NCI-H226 (cell line): ENCODE measurements at places on chromosomes 1 and 21.
A peak's percentile ranks its signal among the peaks of the same experiment; 100 is the strongest.

GRCh38 chr1:17596186-17596585 lies 56.7 kb downstream of the ARHGEF10L start:
- no peak for DNase-seq

DNA sequence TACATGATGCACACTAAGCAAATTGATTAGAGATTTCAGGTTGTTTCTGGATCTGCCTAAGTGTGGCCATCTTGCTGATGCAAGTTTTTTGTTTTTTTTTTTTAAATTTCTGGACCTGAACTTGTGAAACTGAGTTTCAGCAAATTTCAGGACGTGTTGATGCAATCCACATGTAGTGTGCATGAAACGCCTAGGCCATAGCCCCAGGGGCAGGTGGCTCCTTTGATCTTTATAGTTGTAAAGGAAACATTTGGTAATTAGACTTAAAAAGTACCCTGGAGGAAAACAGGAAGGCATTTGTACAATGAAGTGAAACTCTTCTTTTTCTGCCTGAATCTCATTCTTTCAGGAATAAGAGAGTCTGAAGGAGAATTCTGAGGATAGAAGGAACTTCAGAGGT lies 162.2 kb upstream of the LHX8 start:
- DNase-seq = no peak

GRCh38 chr21:30268608-30269197 lies 14.0 kb downstream of the KRTAP24-1 start:
- DNase-seq = no peak

DNA sequence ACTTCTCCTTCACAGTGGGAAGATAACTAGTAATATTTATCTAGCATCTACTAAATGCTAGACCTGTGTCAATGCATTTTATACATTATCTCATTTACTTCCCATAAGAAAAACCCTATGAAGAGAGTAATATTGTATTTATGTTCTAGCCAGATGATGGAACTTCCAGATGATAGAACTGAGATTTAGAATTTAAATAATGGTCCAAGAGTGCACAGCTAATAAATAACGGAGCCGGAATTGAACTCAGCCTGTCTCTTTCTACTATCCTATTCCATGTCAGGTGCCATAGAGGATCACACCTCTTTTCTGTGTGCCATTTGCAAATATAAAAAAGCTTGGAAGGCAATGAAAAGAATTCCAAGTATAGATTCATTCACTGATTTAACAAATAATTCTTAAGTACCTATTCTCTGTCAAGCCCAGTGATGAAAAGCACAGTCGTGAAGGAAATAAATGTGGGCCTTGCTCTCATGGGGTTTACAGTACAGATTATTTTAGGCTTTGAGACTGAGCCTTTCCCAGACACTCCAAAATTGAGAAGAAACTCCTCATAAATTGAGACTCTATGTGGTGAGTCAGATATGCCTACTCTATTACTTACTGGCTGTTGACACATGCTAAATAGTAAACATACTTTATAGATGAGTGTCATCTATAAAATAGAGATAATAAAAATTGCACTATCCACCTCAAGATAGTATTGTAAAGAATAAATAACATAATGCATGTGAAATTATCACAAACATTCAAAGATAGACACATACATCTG lies 378.0 kb upstream of the PRMT6 start:
- DNase-seq = no peak

DNA sequence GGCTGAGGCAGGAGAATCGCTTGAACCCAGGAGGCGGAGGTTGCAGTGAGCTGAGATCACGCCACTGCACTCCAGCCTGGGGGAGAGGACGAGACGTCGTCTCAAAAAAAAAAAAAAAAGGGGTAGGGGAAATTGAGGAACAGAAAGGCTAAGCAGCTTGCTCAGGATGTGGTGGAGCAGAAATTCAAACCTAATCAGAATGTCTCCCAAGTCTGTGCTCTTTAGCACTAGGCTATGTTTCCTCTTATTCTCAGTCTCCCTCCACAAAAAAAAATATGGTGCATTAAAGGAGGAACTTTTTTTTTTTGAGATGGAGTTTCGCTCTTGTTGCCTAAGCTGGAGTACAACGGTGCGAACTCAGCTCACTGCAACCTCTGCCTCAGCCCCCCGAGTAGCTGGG lies 114.2 kb downstream of the SLC16A1 start:
- no peak for DNase-seq

- DNase-seq = no peak
Measured at GRCh38 chr21:28590676-28591075, 402.0 kb downstream of the LTN1 start.

- DNase-seq = no peak
Measured at GRCh38 chr1:111965781-111966443, 23.6 kb downstream of the KCND3 start.

- no peak for DNase-seq
Measured at GRCh38 chr21:38938343-38938742, 132.6 kb downstream of the ETS2 start.

DNA sequence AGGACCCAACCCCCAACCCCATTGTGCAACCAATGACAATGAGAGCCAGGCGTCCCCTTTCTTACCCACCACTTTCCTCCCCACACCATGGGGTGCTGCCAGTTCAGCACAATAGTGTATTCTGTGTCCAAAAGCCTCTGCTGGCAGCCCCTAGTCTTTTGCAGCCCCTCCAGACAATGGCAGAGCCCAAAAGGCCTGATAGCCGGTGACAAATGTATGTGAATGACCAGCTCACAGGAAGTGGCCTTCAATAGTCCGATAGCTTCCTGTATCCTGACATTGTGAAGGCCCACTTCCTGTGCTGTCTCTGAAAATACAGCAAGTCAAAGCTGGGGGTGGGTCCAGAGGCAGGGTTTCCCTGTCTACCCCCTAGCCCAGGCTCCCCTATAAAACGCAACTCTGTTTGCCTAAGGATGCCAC lies 16.6 kb downstream of the SMIM12 start:
- DNase-seq = no peak

GRCh38 chr1:90486134-90486824 lies 230.8 kb downstream of the BARHL2 start:
- no peak for DNase-seq

GRCh38 chr1:198387587-198387986 lies 152.9 kb downstream of the ATP6V1G3 start:
- DNase-seq = no peak

DNA sequence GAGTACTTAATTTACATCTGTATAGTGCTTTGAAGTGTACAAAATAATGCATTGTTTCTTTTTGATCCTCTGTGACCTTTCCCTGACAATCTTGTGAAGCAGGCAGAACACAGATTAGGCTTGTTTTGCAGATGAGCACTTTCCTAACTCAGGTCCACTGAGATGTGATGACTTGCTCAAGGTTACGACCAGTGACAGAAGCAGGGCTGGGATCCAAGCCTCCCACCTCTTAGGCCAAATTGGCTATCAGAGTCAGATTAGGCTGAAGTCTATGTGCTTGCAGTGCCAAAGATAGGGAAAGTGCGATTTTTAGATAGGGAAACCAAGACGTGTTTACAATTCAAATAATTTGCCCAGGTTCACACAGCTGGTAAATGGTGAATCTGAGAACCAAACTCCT lies 147.3 kb downstream of the OMA1 start:
- DNase-seq = no peak

DNA sequence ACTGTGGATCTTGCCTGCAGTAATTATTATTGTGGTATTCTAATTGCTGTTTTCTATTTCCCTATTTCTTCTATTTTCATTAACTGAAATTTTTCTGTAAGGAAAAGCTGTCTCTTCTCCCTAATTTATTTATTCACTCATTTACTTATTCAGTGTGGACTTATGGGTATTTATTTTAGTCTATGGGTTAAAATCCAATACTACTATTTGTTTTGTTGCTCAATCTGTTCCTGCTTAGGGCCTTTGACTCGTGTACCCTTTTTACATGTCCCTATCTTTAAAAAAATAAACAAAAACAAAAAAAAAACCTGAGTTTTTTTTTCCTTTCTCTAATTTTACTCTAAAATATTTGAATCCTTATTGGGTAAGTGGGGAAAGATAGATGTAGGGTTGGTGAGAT lies 166.2 kb upstream of the IVNS1ABP start:
- DNase-seq = no peak

- no peak for DNase-seq
Measured at GRCh38 chr21:28734522-28735175, 258.0 kb downstream of the LTN1 start.

GRCh38 chr21:41632748-41633475 lies 125.0 kb upstream of the TMPRSS2 start:
- no peak for DNase-seq

- DNase-seq = no peak
Measured at GRCh38 chr1:245096311-245097066, 58.3 kb upstream of the KIF26B start.

DNA sequence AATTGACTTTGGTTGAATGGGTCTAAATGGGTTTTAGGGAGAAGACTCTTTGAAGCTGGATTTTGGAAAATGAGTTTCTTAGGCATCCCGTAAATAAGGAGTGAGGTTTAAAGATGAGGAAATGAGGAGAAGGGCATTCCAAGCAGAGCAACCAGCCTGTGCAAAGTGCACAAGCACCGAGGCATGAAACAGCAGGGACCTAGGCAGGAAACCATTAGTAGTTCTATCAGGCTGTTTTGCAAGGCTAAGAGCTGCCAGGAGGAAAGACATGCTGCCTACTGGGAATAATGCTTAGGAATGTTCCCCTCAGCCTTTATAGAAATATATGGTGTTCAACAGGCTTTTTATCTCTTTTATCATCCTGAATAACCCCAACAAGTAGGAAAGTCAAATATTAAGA lies 153.1 kb upstream of the FGGY start:
- peak; percentile 57 for DNase-seq

DNA sequence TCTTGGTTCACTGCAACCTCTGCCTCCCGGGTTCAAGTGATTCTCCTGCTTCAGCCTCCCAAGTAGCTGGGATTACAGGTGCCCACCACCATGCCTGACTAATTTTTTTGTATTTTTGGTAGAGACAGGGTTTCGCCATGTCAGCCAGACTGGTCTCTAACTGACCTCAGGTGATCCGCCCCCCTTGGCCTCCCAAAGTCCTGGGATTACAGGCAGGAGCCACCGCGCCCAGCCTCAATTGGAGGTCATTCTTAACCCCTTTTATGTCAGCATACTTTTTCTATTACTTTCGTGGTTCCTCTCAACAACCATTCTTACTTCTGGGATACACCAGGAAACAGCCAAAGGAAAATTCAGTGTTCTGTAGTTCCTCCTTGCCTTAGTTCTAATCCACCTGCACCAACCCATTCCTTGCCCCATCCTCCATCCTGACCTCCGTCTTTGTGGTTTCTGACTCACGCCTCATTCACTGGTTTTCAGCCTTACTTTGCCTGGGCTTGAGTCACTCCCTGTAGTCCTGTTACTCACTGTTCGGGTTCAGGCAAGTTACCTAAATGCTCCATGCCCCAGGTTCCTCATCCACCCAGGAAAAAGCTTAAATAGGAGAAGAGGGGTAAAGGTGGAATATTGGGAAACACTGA lies 12.9 kb upstream of the BCL10 start:
- peak; percentile 96 for DNase-seq

DNA sequence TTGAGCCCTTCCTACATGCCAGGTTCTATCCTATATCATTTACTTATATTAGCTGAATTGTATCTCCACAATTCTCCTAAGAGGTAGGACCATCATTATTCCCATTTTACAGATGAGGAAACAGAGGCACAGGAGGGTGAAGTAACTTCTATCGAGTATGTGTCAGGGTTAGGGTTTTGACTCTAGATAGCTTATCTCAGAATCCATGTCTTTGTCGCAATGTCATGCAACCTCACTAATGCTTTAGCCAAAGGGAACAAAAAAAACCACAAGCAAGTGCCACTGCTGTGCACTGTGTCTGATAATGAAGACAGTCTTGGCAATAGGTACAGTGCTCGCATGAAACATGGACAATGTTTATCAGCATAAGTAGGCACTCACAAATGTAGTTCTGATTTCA lies 95.4 kb upstream of the CLDN14 start:
- DNase-seq = no peak

DNA sequence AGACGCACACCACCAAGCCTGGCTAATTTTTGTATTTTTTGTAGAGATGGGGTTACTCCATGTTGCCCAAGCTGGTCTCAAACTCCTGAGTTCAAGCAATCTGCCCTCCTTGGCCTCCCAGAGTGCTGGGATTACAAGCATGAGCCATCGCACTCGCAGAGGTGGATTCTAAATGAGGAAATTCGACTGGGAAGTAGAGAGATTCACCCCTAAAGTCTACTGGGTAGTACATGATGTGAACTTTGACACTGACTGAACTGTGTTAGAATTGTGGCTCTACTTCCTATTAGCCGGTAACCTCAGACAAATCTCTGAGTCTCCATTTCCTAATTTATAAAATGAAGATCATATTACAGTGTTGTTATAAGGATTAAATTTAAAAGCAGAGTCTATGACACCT lies 276.0 kb upstream of the NR5A2 start:
- DNase-seq = no peak

DNA sequence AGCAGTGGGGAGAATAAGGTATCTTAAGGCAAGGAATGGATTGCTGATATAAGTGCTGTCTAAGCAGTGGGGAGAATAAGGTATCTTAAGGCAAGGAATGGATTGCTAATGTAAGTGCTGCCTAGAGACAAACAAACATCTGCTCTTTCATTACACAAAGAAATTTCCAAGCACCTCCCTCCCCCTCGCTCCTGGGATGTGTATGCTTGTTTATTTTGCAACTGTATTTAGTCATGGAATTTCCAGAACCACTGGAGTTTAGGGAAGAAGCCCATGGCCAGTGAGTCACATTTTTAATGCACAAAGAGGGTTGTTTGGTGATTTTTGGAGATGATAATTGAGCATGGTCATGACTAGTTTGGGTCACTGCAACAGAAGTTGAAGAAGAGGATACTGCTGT lies 21.5 kb downstream of the PDPN start:
- DNase-seq = peak; percentile 80

GRCh38 chr1:109927911-109928321 lies 17.3 kb downstream of the CSF1 start:
- DNase-seq = peak; percentile 74

DNA sequence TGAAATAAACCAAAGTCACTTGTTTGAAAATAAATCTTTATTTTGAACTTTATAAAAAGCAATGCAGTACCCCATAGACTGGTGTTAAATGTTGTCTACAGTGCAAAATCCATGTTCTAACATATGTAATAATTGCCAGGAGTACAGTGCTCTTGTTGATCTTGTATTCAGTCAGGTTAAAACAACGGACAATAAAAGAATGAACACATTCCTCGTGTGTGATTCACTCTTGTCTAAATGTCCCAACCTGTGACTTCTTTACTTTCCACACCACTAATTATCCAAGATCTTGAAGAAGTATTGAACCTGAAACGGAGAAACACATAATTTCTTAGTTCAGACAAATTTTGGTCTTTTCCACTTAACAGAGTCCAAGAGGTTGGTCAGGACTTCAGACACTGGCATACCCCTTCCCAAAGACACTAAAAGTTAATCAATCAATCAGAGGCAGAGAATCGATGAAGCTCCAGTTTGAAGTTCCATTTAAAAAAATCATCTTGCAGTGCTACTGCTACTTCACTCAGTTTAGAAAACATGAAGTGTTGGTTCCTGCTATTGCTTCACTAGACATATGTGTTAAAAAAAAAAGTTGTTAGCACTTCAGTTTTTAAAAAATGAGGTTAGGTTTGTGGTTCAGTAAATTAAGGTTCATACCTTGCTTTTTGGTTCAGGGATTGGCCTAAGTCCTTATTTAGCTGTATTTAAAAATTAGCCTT lies 26.2 kb downstream of the ATP1B1 start:
- no peak for DNase-seq
